ENCODE measurements at places on chromosomes 7 and 10.

DNA sequence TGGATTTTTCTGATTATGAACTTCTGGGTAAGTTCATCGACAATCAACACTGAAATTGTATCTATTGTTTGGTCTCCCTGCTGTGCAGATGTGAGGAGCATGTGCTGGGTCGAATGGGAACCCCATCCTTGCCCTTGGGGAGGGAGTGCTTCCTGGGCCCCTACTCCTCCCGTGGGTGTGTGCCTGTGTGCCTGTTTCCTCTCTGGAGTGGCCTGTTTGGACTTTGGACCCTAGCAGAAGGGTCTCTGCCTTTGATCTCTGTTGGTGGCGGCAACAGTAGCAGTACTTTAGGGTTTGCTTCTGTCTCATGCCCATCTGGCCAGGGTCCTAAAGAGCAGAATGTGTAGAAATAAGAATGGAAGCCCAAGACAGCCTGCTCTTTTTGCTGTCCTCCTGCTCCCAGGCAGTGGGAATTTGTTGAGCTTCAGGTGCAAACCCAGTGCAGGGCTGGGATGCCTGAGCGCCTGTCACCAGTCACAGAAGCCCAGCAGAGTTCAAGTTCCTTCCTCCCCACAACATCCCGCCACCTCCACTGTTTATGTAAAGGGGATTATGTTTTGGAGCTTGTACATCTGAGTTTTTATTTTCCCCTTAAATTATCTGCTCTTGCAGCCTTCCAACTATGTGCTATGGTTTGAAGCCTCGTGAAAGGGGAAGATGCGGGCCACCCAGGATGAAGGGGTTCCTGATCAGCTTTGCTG lies 1.5 kb upstream of the TACR2 start:
- DNase-seq = no peak

DNA sequence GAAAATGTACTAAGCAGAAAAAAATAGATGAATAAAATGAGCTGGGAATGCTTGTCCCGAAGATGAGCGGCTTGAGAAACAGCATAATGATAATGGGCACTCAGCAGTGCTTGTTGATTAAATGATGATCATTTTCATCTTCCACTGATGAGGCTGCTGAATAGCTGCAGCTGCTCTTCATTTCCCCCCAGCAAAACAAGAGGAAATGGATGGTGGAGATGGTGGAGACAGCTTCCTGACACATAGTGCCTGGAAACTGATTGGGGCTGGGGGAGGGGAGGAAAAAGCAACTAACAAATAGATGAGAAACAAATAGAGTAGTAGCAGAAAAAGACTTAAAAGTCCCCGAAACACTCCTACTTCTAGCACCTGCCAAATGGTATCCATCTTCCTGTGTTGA lies 41.4 kb downstream of the MRC1 start:
- no peak for DNase-seq

- peak; percentile 54 for DNase-seq
Observed at GRCh38 chr7:69654381-69654780, 56.1 kb downstream of the AUTS2 start.

DNA sequence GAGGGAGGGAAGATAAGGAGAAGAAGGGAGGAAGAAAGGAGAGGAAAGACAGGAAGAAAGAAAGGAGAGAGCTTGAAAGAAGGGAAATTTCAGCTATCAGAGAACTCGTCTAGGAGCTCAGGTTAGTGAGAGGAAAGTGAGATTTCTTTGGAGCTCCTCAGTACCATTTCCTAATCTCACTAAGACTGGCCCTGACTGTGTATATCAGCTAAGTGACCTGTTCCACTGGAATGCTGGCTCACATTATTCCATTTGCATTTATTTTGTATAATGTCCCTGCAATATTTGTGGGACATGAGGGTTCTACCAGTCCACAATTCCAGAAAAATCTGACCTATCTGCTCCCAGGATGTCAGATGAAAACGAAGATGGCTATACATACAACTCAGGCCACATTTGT lies 114.7 kb upstream of the CELF2 start:
- no peak for DNase-seq

- DNase-seq = no peak
Observed at GRCh38 chr10:129958629-129959543, 5.2 kb downstream of the EBF3 start.

DNA sequence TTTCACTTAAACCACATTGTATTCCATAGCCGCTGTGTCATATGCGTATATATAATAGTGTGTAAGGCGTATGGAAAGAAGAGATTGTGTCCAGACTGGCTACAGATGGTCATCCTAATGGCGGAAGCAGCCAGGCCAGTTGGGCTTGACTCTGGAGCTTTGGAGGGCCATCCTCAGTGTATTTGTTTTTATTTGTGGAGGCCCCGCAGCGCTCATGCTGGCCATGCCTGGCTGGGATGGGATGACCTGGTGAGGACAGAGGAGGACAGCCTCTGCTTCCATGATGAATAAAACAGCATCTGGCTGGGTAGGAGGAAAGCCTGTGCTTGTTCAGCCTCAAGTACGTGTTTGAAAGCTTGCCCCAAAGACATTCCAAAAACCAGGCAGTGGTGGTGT lies 220.3 kb downstream of the EBF3 start:
- no peak for DNase-seq

GRCh38 chr7:25894902-25895791 lies 256.9 kb upstream of the NFE2L3 start:
- DNase-seq = peak; percentile 83

- no peak for DNase-seq
Observed at GRCh38 chr10:13049774-13050420, 48.4 kb upstream of the CCDC3 start.
